CD8-positive, alpha-beta memory T cell (primary cell): ENCODE measurements at places on chromosomes 3 and 15.

DNA sequence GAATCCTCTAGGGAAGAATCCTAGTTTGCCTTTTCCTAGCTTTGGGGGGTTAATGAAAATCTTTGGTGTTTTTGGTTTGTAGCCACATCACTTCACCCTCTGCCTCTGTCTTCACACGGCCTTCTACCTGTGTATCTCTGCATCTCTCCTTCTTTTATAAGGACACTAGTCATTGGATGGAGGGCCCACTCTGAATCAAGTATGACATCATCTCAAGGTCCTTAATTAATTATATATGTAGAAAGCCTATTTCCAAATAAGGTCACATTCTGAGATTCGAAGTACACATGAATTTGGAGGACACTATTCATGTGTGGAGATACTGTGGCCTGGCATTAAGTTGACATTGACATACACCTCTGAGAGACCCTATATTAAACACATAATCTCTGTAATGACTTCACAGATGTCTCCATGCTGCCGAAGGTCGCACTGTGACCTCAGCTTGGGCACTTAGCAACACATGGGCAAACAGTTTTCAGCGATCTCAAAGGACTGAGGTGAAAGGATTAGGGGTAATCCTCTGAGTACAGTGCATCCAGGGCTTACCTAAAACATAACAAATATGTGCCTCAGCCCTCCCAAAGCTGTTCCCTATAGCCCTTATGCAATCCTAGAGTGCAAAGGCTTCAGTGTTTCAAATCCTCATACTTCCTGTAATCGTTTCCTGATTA, 446.0 kb downstream of the FGF12 start:
- DNase-seq = no peak

DNA sequence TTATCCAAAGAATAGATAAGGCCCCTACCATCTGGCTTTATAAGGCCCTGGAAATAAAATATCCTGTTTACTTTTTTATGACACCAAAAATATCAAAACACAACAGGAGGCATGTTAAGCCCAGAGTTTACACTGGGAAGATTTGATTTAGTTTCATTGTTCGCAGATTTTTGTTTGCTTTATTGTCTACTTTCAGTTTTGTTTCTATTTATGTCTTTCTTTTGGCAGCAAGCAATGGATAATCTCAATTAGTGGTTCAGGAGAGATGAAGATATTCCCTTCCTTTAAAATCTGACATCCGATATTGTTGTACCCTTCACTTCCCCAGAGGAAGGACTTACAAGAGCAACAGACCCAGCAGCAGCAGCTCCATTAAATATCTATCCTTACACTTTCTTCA, 249.4 kb upstream of the ARPP21 start:
- no peak for DNase-seq

DNA sequence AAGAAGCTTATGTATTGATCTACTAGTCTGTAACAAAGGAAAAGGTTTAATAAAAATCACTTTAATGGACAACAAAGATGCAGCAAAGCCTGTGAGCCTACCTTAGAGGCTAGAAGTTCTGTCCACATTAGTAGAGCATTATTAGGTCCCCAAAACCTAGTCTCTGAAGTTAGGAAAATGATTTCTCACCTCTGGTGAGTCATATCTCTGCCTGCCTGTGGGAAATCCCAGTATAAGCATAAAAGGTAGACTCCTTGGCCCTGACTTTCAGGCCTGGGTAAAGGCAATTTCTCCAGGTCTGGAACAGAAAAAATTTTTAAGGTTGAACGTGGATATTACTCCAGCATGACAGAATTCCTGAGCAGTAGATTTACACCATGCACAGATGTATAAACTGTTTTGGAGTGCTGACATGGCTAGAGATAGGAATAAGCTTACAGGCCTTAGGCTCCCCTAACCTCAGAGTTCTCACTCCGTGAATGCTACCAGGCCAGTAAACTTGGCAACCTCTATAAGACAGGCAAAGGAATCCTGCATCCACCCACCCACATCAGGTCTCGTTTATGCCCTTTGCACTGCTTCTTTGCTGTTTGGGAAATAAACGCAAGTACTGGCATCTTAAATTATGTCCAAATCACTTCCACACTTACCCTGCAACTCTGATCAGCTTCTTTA, 104.1 kb downstream of the SERPINI1 start:
- DNase-seq = no peak

GRCh38 chr15:70327856-70328678, 230.3 kb upstream of the TLE3 start:
- DNase-seq = no peak

DNA sequence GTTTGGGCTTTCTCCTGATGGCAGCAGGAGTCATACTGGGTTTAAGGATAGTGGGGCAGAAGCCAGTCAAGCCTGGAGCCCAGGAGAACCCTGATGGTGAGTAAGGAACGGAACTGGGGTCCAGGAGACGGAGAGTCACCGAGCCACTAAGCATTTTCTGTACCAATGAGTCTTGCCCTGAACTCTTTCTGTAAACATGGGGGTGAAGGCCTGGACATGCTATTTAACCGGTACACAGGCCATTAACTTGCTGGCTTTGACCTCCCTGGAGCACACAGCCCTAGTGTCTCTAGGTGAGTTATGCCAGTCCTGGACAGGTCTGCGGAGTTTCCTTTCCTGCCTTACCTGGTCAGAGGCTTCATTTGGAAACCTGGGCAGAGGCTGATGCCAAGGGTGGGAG, 3.9 kb downstream of the SLC6A6 start:
- no peak for DNase-seq

- no peak for DNase-seq
Observed at GRCh38 chr15:22974745-22975144, 5.4 kb downstream of the CYFIP1 start.
